Left ventricle myocardium inferior (tissue), 1 donor: ENCODE measurements at places on chromosomes 5 and 9. TPM values are rescaled to one million over a fixed set of nuclear protein-coding genes. Genes with fewer than 3 reads are reported as not detected.

DNA sequence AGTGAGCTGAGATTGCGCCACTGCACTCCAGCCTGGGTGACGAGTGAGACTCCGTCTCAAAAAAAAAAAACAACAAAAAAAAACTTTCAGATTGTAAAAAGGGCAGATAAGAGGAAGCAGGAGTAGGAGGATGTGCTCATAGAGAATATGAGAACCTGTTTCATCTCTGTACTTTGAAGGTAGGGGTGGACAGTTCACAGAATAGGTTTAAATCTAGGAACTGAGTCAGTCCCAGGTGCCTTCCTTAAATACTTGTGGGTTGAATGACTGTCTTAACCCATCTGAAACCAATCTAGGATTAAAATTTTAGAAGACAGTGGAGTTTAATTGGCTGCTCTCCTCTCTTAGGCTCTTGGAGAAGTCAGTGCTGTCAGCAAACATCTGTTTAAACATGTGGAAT is 12.4 kb downstream of the POLK start:
- no peaks in the 10 kb centered on the region for H3K27me3 ChIP-seq
- peaks cover 18% of the 10 kb centered on the region for H3K36me3 ChIP-seq
- H3K4me1 ChIP-seq = peaks cover 23% of the 10 kb centered on the region
- no peak for DNase-seq

- H3K4me3 ChIP-seq = no peak overlapping the region
- no peaks in the 10 kb centered on the region for H3K27me3 ChIP-seq
- DNase-seq = no peak
These were observed 95.1 kb downstream of the MED27 start for GRCh38 chr9:131984564-131984963.

- H3K27ac ChIP-seq = no peak overlapping the region
- peaks cover 6% of the 10 kb centered on the region for H3K36me3 ChIP-seq
- no peak overlapping the region for H3K4me3 ChIP-seq
- DNase-seq = no peak
These were observed 86.2 kb downstream of the CSNK1G3 start for GRCh38 chr5:123598028-123598689.

DNA sequence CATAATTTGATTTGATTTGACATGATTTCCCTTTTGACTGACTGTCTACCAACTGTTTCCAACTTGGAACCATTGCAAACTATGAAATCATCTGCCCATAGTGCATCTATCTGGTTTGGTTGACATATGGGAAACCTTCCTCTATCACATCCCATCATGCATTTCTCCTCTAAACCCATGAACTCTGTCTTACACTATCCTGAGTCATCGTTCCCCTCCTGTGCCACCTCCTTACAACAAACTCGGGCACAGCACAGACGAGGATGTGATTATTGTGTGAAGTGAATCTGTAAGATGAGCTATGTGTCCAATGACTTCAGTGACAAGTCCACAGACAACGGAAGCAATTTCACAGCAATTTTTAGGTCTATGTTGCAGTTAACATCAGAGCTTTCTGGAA is 126.1 kb downstream of the NPR3 start:
- no peak for DNase-seq
- H3K27me3 ChIP-seq = no peaks in the 10 kb centered on the region
- H3K27ac ChIP-seq = no peak overlapping the region
- no peaks in the 10 kb centered on the region for H3K36me3 ChIP-seq
- H3K4me3 ChIP-seq = no peak overlapping the region

NCS1 gene
- total RNA-seq = 6.1 TPM
